Naive thymus-derived CD4-positive, alpha-beta T cell (primary cell): ENCODE measurements at places on chromosomes 12 and 14.

DNA sequence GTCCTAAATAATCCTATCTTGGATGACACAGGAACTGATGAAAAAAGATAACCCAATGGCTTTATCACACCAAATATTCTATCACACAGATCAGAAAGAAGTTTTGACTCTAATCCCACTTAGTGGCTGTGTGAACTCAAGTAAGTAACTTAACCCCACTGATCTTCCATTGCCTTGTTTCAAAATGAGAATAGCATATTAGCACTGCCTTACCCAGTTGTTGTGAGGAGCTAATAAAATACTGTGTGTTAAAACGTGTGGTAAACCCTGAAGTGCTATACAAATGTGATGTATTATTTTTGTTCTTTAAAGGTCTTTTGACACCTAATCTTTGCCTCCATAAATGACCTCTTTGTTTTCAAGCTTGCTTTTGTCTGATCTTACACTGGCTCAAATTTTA, 60.9 kb upstream of the ARID2 start:
- no peak for DNase-seq
- H3K27ac ChIP-seq, result peak overlapping the region; percentile 61
- peak overlapping the region; percentile 47 for H3K4me3 ChIP-seq
- no peaks in the 10 kb centered on the region for H3K36me3 ChIP-seq

GRCh38 chr12:50948798-50949197, 3.5 kb upstream of the HIGD1C start:
- H3K4me3 ChIP-seq, result no peak overlapping the region
- H3K36me3 ChIP-seq, result no peaks in the 10 kb centered on the region

DNA sequence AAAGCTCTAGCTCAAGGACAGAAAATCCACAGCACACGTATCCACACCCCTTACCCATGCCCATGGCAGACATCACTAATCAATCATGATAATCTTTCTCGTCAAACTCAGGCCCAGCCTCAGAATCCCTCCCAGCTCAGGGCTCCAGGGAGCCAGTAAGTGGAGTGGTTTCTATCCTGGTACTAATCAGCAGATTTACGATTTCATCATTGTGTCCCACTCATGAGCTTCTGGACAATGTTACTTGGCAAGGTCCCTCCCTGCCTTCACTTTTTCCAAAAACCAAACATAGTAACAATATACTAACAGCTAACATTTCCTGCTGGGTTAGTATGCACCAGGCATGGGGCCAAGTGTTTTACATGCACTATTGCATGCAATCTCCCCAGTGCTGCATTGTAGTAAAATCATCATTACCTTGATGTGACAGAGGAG, 45.8 kb upstream of the NCOR2 start:
- DNase-seq, result no peak
- no peak overlapping the region for H3K27ac ChIP-seq
- H3K4me1 ChIP-seq, result peaks cover 24% of the 10 kb centered on the region
- no peak overlapping the region for H3K4me3 ChIP-seq

GRCh38 chr14:36647417-36647823, 14.2 kb upstream of the PAX9 start:
- DNase-seq, result no peak
- no peak overlapping the region for H3K27ac ChIP-seq
- H3K36me3 ChIP-seq, result no peaks in the 10 kb centered on the region
- H3K27me3 ChIP-seq, result peaks cover 11% of the 10 kb centered on the region
- H3K4me1 ChIP-seq, result no peaks in the 10 kb centered on the region

- H3K4me1 ChIP-seq, result peaks cover 15% of the 10 kb centered on the region
- H3K36me3 ChIP-seq, result no peaks in the 10 kb centered on the region
- H3K4me3 ChIP-seq, result no peak overlapping the region
- DNase-seq, result no peak
- H3K27ac ChIP-seq, result no peak overlapping the region
Measured at GRCh38 chr12:119661882-119662281, 6.1 kb upstream of the PRKAB1 start.

DNA sequence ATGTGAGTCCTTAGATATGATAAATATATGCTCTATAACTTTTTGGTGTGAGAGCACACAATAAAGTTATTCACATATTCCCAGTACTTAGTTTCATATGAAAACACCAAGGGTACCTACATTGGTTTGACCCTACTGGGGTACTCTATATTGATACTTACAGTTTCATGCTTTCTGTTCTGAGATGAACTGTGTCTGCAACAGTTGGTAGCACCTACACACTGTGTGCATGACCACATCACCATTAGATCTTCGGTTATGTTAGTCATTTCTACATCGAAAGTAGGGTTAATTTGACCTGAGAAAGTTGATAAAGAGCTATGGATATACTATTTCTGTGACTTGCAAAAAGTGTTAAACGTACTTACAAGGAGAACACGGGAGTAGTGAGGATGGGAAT, 337.2 kb downstream of the NPAS3 start:
- H3K27me3 ChIP-seq, result no peaks in the 10 kb centered on the region
- H3K4me1 ChIP-seq, result no peaks in the 10 kb centered on the region
- no peak for DNase-seq
- H3K36me3 ChIP-seq, result no peaks in the 10 kb centered on the region

DNA sequence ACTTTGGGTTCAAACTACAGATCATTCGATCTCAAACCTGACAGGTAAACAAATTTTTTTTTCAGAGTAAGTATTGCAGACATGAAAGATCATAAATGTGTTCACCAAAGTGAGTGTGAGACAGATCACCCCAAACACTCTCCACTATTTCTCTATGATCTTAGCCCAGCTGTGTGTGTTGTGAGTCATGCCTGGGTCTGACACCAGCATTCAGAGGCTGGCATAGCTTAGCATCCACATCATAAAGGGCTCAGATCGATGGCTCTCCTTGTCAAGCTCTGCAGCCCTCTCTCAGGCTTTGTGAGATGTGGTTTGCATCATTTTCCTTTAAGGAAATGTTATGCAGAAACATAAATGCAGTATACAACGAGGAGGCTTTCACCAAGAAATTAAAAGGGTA, 164.9 kb downstream of the ETV6 start:
- H3K4me1 ChIP-seq, result peaks cover 10% of the 10 kb centered on the region
- H3K27ac ChIP-seq, result no peak overlapping the region
- no peak overlapping the region for H3K4me3 ChIP-seq
- no peaks in the 10 kb centered on the region for H3K27me3 ChIP-seq

DNA sequence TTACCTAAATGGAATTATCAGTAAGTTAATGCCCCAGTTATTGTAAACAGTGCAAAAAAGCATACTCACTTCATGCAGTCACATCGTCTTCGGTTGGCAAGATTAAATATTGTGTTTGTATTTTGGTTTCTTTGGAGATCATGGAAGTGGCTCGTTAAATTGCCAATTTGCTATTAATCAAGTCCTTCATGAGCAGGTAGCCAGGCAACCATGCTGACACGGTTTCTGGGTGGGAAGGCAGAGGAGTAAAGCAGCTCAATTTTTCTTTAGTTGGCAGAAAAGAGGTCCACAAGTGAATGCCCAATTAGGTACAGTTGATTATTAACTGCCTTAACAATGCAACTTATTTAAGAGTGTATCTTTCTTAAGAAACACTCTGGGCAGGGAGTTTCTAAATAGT, 43.9 kb downstream of the PPP4R3A start:
- no peaks in the 10 kb centered on the region for H3K27me3 ChIP-seq
- H3K4me1 ChIP-seq, result no peaks in the 10 kb centered on the region
- peak overlapping the region; percentile 2 for H3K27ac ChIP-seq
- DNase-seq, result no peak
- no peak overlapping the region for H3K4me3 ChIP-seq

DNA sequence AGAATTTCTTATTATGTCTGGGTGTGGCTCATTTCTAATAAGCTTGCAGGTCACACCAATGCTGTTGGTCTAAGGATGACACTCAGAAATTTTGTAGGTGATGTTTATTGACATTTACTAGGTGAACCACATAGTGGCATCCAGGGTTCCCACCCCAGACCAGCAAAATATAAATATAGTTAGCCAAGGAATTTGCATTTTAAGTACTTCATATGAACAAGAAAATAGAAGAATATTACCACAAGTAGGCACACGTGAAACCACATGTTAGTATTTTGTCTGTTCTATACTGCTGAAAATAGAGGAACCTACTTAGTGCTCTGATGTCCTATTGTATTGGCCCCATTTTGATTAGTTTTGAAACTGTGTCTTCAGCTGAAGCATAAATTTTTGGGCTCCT, 71.1 kb downstream of the USP15 start:
- no peak for DNase-seq
- H3K4me3 ChIP-seq, result no peak overlapping the region
- no peaks in the 10 kb centered on the region for H3K27me3 ChIP-seq
- H3K36me3 ChIP-seq, result no peaks in the 10 kb centered on the region
- H3K4me1 ChIP-seq, result no peaks in the 10 kb centered on the region

DNA sequence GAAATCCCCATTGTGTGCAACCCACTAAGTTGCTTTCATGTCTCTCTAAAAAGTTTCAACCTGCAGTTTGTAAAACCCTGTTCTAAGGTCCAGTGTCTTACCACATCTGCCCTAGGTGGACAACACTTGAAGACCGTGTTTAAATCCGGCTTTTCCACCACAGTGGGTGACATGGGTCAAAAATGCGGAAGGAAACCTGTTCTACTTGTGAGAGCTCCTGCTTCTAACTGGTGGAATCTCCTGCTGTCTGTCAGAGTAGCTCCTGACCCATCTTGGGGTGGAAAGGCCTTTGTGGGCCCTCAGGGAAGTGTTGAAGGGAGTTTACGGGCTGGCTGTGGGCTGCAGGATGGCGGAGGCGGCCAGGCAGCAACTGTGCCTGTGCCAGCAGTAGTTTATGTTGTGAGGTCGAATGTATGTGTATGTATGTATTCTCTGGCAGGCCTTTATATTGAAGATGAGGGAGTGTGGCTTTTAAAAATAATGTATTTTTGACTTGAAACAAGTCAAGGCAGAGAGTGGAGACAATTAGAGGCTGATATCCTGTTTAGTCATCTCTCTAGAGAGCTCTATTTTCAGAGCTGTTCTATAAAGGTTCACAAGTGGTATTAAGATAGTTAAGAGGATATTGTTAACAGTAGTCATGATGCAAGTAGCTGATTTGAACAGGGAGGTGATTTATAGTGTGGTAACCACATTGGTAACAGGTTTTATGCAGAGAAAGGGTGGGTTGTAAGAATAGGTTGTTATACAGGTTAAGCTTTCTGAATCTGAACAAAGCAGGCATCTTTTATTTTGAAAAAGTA, 67.0 kb downstream of the PRKCH start:
- peak; percentile 43 for DNase-seq
- peak overlapping the region; percentile 50 for H3K4me3 ChIP-seq
- H3K27ac ChIP-seq, result peak overlapping the region; percentile 71
- no peaks in the 10 kb centered on the region for H3K36me3 ChIP-seq
- H3K4me1 ChIP-seq, result peaks cover 96% of the 10 kb centered on the region

GRCh38 chr12:99917711-99918402, 66.9 kb downstream of the ANKS1B start:
- no peaks in the 10 kb centered on the region for H3K36me3 ChIP-seq
- no peak for DNase-seq
- no peak overlapping the region for H3K4me3 ChIP-seq
- H3K27me3 ChIP-seq, result no peaks in the 10 kb centered on the region

- no peaks in the 10 kb centered on the region for H3K27me3 ChIP-seq
- peaks cover 4% of the 10 kb centered on the region for H3K4me1 ChIP-seq
- no peaks in the 10 kb centered on the region for H3K36me3 ChIP-seq
Measured at GRCh38 chr12:42468341-42468821, 121.2 kb downstream of the PRICKLE1 start.

DNA sequence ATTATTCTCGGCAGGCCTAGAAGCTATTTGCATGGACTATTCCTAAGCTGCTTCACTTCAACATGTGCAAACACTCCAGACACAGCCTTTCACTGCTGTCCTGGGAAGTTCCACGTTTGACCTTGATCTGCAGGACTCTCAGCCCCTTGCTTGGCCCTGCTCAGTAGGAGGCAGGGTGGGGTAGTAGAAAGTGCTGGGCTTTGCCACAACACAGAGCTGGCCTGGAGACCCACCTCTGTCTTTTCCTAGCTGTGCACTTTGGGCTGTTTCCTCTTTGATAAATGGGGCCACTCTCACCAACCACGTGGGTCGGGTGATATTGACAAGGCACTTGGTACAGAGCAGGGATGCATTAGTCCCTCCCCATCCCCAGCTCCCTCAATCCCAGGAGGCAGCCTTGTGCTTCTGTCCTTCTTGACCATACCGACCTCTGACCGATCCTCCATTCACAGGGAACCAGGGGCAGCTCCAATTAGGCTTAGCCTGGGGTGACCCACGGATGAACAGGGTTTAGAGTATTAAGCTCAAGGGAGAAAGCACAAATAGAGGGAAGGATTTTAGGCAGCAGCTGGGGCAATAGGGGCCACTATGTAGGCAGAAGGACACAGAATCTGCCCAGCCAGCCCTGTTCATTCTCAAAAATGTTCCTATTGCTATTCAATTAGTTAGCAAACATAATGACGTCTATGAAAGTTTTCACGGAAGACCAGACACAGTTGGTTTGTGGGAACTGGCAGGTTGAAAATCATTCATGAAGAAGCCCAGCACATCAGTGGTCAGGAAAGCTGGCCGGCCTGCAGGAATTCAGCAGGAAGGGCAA, 63.3 kb downstream of the SYNE3 start:
- H3K27me3 ChIP-seq, result no peaks in the 10 kb centered on the region
- peaks cover 73% of the 10 kb centered on the region for H3K36me3 ChIP-seq
- no peak for DNase-seq

DNA sequence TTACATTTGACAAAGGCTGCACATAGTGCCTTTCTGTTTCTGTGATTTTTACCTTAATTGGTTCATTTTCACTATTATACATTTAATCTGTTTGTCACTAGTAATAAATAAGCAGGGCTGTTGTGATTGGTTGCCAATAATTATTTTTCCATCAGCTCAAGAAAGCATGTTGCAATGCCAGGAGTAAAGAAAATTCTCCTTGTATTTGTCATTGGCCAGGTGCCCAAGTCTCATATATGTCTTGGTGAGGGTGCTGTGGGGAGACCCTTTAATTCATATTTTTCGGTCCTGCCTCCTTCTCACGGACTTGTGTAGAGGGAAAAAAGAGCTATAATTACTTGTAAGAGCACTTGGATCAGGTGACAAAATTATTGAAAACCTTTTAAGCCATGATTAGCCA, 108.0 kb downstream of the KITLG start:
- no peak overlapping the region for H3K27ac ChIP-seq
- DNase-seq, result no peak
- no peak overlapping the region for H3K4me3 ChIP-seq
- H3K4me1 ChIP-seq, result no peaks in the 10 kb centered on the region

GRCh38 chr14:55370883-55371455, 40.7 kb downstream of the ATG14 start:
- no peaks in the 10 kb centered on the region for H3K27me3 ChIP-seq
- no peak overlapping the region for H3K27ac ChIP-seq
- H3K36me3 ChIP-seq, result no peaks in the 10 kb centered on the region
- no peak overlapping the region for H3K4me3 ChIP-seq
